ENCODE measurements at places on chromosomes 16 and 17.

DNA sequence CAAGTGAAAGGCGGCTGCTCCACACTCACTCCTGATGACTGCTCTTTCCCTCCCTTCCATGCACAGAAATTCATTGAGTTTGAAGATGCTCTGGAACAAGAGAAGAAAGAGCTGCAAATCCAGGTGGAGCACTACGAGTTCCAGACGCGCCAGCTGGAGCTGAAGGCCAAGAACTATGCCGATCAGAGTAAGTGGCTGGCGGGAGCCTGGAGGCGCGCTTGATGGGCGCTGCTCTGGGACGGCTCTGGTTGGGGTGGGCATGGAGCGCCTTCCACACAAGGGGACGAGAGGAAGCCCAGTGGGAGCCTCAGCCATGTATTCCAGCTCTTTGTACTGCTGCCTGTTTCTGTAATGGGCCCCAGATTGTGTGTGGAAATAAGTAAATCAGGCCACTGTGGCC, 18.5 kb downstream of the MAPK8IP3 start:
- no peak for DNase-seq

DNA sequence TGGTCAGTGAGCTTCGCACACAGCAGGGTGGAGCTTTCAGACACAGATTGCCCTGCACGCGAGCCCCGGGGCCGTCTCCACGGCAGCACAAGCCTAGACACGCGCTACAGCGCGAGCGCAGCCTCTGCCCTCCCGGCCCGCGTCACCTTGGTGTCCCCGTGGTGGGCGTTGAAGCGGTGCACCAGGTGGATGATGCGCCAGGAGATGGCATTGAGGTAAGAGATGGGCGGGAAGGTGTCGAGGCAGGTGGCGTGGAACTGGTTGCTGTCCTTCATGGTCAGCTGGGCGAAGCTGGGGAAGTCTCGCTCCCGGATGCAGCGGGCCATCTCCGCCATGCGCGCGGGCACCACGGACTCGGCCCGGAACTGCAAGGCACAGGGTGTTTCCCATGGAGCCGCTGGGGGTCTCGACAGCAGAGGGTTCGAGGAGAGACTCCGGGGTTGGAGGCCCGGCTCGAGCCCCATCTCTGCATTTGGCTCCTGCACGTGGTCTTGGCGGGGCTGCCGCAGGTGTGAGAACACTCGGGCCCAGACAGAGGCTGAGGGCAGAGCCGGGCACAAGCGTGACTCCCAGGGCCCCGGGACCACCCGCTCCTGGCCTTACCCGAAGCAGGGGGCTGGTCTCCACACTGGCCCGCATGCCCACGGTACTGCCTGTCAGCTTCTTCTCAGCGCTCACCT, 4.3 kb upstream of the CYBA start:
- no peak for DNase-seq

GRCh38 chr16:66372078-66372897, 5.8 kb downstream of the CDH5 start:
- no peak for DNase-seq

GRCh38 chr16:7140899-7141298, 191.7 kb upstream of the RBFOX1 start:
- no peak for DNase-seq

GRCh38 chr17:40450175-40450574, 6.9 kb downstream of the IGFBP4 start:
- no peak for DNase-seq

DNA sequence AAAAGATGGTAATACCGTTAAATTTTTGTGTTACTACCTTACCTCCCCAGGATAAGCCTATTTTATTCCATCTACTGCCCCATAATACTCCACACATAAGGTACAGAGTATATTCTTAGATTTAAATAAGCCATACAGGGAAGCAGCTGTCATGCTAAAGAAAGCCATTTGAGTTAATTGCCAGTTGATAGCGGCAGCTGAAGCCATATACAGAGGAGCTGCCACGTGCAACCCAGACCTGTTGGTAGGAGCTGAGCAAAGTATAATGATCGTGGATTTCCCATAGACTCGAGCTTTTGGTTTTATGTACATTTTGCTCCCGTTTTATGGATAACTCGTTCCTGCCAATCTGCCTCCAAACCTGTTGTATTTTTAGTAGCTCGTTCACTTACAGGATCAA, 12.0 kb downstream of the CPSF4L start:
- no peak for DNase-seq

Measured in ureter (tissue), 1 donor.